ENCODE measurements at places on chromosomes 3 and 15.

DNA sequence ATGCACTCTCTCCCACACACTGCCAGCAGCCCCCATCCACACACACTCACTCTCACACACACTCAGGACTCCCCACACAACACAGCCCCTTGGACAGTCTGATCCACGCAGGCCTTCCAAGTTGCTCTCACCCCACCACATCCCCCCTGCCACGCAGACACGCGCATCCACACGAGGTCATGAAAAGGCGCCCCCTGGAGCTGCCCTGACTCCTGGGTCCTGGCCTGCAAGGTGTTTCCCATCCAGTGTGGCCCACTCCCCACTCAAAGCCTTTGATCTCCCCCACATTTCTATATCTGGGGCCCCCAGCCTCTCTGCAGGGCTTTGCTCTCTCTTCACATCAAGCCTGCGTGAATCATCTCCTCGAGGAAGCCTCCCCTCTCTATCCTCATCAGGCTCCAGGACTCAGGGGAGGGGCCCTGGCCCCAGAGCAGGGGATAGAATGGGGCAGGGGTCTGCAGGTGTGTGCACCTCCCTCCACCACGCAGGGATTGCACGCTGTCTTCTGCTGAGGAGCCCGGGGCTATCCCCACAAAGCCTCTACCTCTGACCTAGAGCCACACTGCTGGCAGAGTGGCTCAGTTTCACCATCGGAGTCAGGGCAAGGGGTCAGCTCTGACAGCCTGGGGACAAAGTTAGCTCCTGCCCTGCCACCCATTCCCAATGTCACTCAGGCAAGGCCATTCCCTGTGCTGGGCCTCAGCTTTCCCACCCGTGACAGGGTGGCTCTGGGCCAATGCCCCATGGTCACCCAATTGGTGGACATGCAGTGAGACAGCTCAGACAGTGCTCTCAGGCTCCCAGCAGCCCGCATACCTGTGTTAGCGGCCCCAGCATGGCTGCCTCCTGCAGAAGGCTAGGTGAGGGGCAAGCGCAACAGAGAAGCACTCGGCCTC, 6.4 kb downstream of the MYL3 start:
- no peaks in the 10 kb centered on the region for H3K36me3 ChIP-seq
- no peak for DNase-seq
- H3K4me1 ChIP-seq: no peaks in the 10 kb centered on the region

GRCh38 chr3:28917895-28918475, 362.9 kb upstream of the RBMS3 start:
- no peak overlapping the region for H3K4me3 ChIP-seq
- peaks cover 3% of the 10 kb centered on the region for H3K36me3 ChIP-seq
- no peak for DNase-seq
- H3K27ac ChIP-seq: no peak overlapping the region

DNA sequence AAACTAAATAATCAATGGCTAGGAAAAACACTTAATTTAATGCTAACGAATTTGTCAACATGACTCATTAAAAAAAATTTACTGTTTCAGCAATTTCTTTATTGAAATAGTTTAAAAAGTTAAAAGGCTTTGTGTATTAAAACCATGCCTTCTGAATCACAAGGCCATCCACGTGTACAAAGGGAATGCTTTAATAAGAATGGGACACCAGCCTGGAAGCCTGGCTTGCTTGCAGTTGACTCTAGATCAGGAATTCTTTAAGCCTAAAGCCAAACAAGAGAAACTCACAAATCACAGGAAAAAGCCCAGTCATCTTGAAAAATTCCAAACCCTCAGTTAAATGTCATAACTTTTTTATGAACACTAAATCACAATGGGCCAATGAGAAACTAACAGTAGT, 137.6 kb downstream of the PEAK1 start:
- peaks cover 16% of the 10 kb centered on the region for H3K36me3 ChIP-seq
- no peak for DNase-seq
- no peaks in the 10 kb centered on the region for H3K27me3 ChIP-seq
- H3K4me3 ChIP-seq: no peak overlapping the region
- H3K4me1 ChIP-seq: peaks cover 7% of the 10 kb centered on the region

GRCh38 chr3:184337981-184338380, 581 bp downstream of the FAM131A start:
- peaks cover 30% of the 10 kb centered on the region for H3K36me3 ChIP-seq
- H3K4me1 ChIP-seq: peaks cover 55% of the 10 kb centered on the region
- H3K4me3 ChIP-seq: peak overlapping the region; percentile 31
- H3K27ac ChIP-seq: no peak overlapping the region
- peaks cover 2% of the 10 kb centered on the region for H3K27me3 ChIP-seq
- DNase-seq: no peak

DNA sequence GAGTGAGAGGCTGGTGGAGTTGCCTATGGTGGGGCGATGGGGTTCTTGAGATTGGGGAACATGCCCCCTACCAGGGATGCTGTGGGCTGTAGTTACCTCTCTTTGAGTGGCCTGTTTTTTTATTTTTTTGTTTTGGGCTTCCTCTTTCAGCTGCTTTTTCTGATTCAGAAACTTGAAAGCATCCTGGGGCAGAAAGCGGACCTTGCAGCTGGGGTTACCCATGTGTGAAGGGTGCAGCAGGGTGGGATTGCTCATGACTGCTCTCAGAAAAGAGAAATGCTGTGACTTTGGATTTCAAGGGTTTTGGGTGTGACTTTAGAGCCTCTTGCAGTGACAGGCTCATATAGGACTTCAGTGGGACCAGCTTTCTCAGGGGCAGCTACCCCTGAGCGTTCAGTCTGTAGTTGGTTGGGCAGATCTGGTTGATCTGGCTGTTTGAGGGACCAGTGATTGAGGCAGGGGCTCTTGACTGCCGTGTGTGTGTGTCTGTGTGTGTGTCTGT, 1.8 kb downstream of the LIMD1 start:
- H3K27me3 ChIP-seq: peaks cover 2% of the 10 kb centered on the region
- DNase-seq: no peak
- peak overlapping the region; percentile 83 for H3K27ac ChIP-seq
- H3K36me3 ChIP-seq: peaks cover 37% of the 10 kb centered on the region
- peaks cover 74% of the 10 kb centered on the region for H3K4me1 ChIP-seq
- H3K4me3 ChIP-seq: peak overlapping the region; percentile 89

- H3K27ac ChIP-seq: no peak overlapping the region
- DNase-seq: no peak
- peaks cover 16% of the 10 kb centered on the region for H3K4me1 ChIP-seq
- no peak overlapping the region for H3K4me3 ChIP-seq
These were observed 86.6 kb downstream of the MSL2 start for GRCh38 chr3:136109499-136109898.

DNA sequence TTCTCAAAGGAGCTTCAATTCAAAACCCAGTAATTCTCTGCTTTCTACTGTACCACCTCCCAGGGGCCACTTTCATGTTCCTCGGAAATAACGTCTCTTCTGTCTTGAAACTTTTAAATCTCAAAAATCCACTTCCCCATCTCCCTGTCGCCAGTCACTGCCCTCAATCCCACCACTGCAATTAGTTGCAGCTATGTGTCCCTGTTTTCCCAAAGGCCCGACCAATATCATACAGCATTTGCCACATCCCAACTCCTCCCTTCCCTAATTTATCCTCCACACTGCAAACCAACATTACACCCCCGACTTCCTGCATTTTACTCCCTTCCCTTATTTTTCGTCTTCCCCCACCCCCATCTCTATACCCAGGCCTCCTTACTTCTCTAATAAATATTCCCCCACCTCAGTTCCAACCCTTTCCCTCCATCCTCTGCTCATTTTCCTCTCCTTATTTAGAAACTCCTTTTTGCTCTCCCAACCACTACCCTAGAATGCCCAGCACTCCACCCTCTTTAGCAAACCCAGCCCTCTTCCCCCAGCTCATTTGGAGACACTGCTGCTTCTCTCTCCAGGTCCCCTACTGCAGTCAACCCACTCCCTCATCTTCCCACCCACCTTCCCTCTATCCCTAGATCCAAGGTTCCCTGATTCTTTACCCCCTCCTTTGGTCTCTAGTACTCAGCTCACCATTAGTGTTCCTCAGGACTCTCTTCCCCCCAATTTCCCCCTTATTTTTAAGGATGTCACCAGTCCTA, 1.1 kb downstream of the NPTN start:
- peak overlapping the region; percentile 89 for H3K4me3 ChIP-seq
- peaks cover 3% of the 10 kb centered on the region for H3K36me3 ChIP-seq
- DNase-seq: no peak
- H3K4me1 ChIP-seq: peaks cover 58% of the 10 kb centered on the region
- peak overlapping the region; percentile 74 for H3K27ac ChIP-seq

DNA sequence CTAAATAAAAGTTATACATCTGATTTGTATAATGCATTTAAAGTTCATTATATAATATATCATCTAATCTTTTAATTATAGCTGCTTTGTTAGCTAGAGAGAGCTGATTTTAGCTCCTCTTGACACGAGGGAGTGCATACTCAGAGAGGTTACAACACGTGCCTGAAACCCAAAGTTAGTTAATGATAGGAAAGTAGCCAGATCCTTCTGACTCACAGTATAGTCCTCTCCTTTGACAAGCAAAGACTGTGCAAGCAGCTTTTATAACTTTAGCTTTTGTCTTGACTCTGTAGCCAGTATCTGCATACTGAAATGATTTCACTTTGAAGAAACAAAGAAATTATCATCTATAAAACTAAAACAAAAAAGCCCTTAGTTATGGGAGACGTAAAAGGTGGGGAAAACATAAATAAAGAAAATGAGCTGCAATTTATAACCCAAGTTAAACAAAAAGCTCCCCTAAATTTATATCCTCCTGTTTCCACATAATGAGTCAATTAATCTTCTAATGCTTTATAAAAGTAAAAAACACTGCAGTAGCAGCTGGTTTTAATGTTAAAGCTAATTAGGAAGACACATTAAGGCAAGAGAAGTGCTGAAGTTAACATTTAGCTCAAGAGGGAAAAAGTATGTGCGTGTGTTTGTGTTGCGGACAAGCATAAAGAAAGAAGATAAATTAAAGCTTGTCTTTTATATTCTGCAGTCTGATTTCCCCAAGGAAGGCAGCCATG, 13.1 kb downstream of the GABRR3 start:
- H3K4me1 ChIP-seq: peaks cover 23% of the 10 kb centered on the region
- DNase-seq: no peak
- H3K36me3 ChIP-seq: peaks cover 2% of the 10 kb centered on the region
- H3K4me3 ChIP-seq: no peak overlapping the region
- no peak overlapping the region for H3K27ac ChIP-seq
- no peaks in the 10 kb centered on the region for H3K27me3 ChIP-seq

DNA sequence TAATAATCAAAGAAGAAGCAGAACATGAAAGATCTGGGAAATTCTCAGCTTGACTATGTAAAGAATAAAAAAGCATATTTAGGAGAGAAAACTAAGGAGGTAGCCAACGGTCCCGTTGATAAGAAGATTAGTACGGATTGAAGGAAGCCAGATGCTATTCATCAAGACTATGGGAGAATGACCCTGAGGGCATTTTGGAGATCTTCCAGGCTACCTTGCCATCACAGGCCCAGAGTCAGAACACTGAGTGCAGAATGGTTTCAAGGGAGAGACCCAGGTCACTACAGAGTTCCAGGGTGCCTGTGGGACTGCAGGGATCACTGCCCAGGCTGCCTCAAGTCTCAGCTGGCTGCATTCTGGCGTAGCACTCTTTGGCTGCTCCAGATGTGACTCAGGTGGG, 752.9 kb upstream of the ARPP21 start:
- no peaks in the 10 kb centered on the region for H3K27me3 ChIP-seq
- no peak for DNase-seq
- no peaks in the 10 kb centered on the region for H3K4me1 ChIP-seq
- H3K27ac ChIP-seq: no peak overlapping the region
- H3K36me3 ChIP-seq: no peaks in the 10 kb centered on the region

DNA sequence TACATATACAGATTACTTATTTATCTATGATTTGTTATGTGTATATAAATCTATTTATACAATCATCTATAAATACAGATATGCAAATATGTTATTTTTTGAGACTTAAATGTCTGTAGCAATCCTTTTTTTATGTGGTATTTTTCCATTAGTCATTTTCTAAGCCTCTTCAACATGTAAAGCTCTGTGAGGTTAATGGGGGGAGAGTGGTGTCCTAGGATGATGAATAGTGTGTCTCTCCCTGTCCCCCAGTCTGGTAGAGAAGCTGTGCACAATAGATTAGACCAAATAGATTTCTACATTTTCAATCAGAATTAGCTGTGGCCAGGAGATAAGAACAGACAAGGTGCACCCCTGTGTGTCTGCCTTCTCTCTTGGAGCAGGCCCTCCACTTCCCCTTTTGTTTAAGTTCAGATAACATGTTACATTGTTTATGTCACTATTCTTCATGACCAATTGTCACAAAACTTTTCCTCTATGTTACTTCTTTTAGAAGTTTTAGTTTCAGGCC, 453.9 kb downstream of the LPP start:
- no peak for DNase-seq
- H3K27ac ChIP-seq: no peak overlapping the region
- H3K4me1 ChIP-seq: no peaks in the 10 kb centered on the region
- H3K27me3 ChIP-seq: no peaks in the 10 kb centered on the region

DNA sequence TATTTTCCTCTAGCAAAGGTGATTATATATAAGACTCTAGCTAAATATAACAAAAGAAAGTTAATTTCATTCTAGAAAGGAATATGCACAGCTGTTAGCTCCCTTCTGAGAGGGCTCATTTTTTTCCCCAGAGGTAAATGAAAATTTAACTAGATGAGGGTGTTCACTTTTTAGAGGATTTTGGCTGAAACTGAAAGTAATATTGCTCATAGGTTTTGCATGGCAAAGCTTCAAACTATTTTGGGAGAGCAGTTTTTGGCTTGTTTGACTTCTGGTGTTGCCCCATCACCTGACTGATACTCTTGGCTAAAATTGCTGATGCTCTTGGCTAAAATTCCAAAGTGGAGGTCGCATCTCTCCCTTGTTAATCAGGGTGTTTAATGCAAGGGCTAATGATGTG, 311.9 kb downstream of the EDEM1 start:
- H3K4me1 ChIP-seq: peaks cover 6% of the 10 kb centered on the region
- no peaks in the 10 kb centered on the region for H3K27me3 ChIP-seq
- H3K4me3 ChIP-seq: no peak overlapping the region
- no peak overlapping the region for H3K27ac ChIP-seq
- DNase-seq: no peak
- no peaks in the 10 kb centered on the region for H3K36me3 ChIP-seq

- no peak overlapping the region for H3K27ac ChIP-seq
- DNase-seq: no peak
- H3K4me3 ChIP-seq: no peak overlapping the region
- no peaks in the 10 kb centered on the region for H3K36me3 ChIP-seq
- no peaks in the 10 kb centered on the region for H3K4me1 ChIP-seq
These were observed 104.2 kb upstream of the PRR23E start for GRCh38 chr3:127088511-127089351.

GRCh38 chr3:191985691-191986090, 524.7 kb downstream of the PYDC2 start:
- H3K4me3 ChIP-seq: no peak overlapping the region
- no peaks in the 10 kb centered on the region for H3K36me3 ChIP-seq
- H3K27me3 ChIP-seq: no peaks in the 10 kb centered on the region
- no peak for DNase-seq
- no peak overlapping the region for H3K27ac ChIP-seq
- no peaks in the 10 kb centered on the region for H3K4me1 ChIP-seq

DNA sequence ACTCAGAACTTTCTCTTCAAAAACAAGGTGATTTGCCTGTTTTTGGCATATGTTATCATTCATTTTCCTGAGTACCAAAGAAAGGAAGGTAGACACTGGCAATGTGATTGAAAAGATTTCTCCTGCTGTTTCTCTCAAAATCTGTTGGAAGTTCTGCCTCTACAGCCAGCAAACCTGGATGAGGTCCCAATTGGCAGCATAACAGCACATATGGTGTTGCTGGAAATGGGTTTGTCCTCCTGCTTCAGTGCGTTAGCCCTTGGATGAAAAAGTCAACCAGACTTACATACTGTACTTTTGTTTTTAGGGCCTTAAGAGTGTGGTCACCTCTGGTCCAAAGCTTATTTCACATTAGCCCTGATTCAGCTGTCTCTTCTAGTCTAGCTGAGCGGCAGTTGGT, 237.6 kb upstream of the MME start:
- H3K27ac ChIP-seq: no peak overlapping the region
- no peak for DNase-seq
- H3K36me3 ChIP-seq: no peaks in the 10 kb centered on the region
- no peaks in the 10 kb centered on the region for H3K27me3 ChIP-seq
- no peak overlapping the region for H3K4me3 ChIP-seq

Measured in activated T-helper 1 cell treated with anti-CD3 and anti-CD28 coated beads, Interleukin-12 subunit alpha, Interleukin-12 subunit beta, Interleukin-2, Interleukin-4 antibody, amounts not matched to agents 30 ng/mL and 10 ng/mL and 1 ng/mL, durations not matched to agents 14 hours and 24 hours and 36 hours (primary cell).